ENCODE measurements at places on chromosomes 16 and 17.

GRCh38 chr17:40937384-40937819, at the start of gene KRT23:
Gene KRT23, minus strand, starts transcription at chr17:40937646. Its CDS starts 1,043 bp downstream, at chr17:40936603.
- no peak for DNase-seq

DNA sequence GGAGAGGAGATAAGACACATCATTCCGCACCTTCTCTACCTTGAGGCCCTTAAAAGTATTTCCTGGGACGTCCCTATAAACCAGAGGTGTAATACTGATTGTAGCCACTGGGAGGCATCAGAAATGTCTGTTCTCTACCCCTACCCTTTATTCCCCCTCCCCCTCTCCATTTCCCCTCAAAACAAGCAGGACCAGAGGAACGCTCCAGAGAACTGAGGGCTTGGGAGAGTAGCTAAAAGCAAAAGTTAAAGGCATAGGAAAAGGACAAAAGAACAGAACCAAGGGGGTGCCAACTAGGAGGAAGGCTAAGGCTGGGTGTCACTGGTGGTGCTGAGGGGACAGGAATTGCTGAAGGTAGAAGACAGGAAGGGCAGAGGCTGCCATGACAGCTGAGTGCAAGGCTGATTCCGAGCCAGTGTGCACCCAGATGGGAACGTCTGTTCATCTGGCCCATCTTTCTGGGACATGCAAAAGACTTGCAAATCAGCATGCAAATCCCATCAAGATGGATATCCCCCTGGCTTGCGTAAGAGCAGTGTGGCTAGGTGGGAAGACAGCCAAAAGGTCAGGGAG, 6.7 kb downstream of the CAMTA2 start:
- DNase-seq = no peak

GRCh38 chr16:50651835-50652438, 29.2 kb downstream of the SNX20 start:
- DNase-seq = no peak

GRCh38 chr16:29961479-29962343, at the start of gene TMEM219:
Gene TMEM219, plus strand, starts transcription at chr16:29962079. Its CDS starts 1,065 bp downstream, at chr16:29963144.
- DNase-seq = peak; percentile 84

DNA sequence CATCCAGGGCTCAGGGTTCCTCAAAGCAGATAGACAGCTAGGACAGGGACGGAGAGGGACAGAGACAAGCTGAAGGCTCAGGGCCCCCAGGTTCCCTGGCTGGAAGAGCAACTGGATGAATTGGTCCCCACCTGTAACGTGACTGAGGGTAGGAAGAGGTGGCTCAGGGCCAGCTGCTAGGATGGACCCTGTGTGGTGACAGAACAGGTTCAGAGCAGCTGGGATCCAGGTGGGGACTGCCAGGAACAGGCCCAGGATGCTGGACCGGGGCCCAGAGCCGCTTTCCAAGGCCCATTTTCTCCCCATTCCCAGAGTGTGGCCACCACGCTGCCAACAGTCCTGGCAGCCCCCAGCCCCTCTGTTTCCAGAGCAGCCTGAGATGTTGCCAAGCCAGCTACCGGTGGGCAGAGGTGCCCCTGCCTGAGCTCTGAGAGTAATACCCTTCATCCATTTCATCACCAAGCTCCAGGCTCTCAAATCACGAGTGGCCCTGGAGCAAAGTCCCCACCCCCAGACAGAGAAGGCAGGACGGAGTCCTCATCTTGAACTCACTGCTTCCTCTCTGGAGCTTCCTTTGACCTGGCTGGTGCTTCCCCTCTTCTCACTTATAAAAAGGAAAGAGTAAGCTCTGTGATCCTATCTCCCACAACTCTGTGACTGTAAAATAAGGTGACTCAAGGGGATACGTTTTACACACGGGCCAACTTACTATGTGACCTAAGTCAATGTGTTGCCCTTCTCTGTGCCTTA, 79.6 kb downstream of the TMEM132E start:
- no peak for DNase-seq

DNA sequence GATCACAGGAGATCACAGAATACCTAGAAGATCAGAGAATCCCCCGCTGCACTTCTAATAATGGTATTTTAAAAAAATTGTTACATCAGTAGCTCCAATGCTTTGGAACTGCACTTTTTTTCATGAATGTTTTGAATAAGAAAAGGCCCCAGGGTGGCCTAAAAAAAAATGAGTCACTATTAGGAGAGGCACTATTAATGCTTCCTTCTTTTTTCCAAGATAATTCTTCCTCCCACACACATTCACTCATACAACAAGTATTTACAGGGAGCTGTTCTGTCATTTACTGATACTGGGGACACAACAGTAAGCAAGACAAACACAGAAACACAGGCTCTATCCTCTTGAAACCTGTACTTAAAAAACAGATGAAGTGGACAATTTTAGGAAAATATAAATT, 675 bp upstream of the PDZD9 start:
- DNase-seq = no peak

DNA sequence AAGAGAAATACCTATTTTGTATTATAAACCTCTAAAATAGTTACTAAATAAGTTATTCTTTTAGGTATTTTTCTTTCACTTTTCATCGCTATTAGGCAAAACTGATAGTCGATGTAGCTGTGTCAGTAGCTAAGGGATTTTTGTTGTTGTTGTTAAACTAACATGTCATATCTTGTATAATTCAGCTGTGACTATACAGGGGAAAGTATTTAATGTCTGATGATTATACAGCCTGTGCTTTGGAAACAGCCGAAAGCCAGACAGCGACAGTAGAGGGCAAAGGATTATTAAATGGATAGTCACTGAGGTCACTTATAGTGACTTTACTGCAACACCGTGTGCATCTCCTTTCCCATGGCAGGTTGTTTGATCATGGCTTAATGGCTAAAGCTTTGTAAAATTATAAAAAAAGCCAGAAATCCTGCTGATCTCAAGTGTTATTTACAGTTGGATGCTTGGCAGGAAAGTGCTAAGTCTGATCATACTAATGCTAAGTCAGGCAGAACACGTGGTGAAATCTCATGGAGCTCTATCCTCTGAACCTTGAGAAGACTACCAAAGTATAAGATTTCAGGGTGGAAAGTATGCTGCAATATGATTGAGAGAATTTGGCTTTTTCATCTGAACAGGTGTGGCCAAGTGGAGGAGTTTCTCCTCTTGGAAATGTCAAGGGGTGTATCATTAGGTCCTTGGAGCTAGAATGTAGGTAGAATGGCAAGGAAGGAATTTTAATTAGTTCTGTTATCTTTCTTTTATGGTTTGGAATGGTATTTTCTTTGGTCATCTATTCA, 88.4 kb downstream of the FTO start:
- no peak for DNase-seq

- no peak for DNase-seq
Observed at GRCh38 chr16:81765111-81765919, 13.8 kb upstream of the PLCG2 start.

- DNase-seq = no peak
Observed at GRCh38 chr17:73240561-73240960, 21.1 kb downstream of the CPSF4L start.

DNA sequence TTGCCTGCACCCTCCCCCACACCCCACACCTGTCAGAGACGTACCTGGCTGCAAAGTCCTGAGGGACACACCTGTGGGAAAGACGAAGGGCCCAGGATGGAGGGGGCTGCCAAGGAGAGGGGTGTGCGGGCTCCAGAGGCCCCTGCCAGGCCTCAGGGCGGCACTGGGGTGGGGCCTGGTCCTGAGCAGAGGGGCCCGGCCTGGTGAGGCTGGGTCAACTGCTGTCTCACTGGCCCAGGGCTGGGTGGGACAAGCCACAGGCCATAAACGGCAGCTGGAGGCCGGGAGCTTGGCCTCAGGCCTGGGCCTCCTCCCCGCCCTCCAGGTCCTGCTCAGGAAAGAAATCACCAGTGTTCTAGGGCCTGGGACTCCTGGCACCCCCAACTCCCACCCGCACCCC, 510 bp downstream of the TPSG1 start:
- no peak for DNase-seq

DNA sequence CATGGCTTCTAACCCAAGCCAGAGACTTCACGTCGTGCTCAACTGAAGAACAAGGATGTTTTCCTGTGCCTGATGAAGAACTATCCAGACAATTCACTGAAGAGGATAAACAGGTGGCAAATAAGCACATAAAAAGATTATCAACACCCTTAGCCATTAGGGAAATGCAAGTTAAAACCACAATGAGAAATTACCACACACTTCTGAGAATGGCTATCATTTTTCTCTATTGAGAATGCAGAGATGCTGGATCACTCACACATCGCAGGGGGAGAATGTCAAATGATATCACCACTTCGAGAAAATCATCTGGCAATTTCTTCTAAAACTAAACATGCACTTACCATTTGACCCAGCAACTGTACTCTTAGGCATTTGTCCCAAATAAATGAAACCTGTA, 162.8 kb downstream of the IRX3 start:
- DNase-seq = no peak

DNA sequence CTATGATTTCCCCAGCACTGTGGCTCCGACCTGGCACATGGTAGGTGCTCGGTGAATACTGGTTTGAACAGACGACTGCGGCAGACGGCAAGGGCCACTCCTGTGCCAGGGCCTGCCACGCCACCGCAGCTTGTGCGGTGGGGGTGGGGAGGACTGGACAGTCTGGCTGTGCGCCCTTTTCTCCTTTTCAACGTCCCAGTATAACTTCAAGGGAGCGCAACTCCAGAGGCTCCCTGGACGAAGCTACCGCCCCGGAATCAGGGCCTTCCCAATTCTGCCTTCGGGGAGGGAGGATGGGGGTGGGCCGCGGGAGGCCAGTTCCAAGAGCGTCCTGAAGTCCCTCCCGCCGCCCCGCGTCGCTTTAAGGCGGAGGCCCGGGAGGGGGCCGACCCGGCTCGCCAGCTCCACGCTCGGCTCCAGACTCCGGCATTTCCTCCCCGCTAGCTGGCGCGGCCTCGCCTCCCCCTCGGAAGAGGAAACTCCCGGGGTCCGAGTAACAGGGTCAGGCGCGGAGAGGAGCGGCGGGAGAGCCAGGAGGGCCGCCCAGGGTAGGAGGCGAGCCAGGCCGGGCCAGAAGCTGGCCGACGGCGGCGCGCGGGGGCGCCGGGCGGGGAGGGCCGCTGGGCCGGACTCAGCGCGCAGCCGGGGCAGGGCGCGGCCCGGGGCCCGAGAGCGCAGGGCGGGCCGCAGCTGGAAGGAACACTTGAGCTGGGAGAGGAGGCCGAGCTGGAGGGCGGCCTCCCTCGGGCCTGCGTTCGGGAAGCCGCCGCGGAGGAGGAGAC, at the start of gene ITPRIPL2:
TSS of gene ITPRIPL2 (plus strand) at position 388 of the 782 bp plus-strand sequence. CDS start 498 bp downstream, outside the sequence.
- DNase-seq = no peak

DNA sequence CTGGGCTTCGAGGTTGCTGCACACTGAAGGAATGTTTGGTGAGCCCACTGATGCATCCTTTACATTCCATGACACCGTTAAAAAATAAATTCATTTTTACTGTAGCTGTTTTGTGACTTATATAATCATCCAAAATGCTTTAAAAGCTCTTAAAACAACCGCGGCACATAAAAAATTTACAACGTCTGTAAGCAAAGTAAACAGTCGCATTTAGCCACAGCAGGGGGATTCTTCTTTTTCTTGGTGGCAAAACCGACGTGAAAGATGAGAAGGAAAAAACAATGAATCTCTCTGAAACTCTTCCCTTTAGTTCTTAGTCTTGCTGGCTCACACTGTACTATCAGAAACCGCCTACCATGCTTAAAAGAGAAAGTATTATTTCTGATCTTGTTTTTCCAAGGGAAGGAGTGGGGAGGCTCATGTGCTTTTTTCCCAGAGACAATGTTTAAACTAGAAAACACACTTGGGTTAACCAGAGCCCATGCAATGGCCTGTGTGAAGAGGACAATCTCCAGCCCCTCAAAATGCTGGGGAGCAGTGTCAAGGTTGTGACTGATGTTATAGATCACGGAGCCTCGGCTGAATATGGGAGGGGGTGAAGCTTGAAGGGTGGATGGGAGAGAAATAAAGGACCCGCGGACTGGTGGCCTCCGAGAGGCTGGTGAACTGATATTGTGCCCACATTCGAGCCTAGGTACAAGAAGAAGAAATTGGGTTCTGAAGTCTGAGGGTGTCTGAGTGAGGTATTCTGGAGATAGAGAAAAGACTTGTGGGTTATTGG, 91.1 kb downstream of the IRF8 start:
- no peak for DNase-seq

DNA sequence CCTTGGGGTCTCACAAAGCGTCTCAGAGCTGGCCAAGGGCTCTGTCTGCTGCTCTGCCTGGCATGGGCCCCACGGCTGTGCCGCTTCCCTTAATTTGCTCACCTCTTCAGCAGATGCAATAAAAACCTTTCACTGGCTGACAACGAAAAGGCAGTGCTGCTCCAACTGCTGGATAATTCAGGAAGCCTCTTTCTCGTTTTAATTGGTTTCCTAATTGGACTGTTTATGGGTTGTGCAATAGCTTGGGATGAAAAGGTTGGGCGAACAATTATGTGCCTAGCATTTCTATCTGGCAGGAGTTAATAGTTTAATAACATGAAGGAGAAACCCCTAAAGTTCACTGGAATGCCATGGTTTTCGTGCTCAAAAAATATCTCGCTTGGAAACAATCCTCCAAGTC, 234.1 kb upstream of the IRX5 start:
- no peak for DNase-seq

DNA sequence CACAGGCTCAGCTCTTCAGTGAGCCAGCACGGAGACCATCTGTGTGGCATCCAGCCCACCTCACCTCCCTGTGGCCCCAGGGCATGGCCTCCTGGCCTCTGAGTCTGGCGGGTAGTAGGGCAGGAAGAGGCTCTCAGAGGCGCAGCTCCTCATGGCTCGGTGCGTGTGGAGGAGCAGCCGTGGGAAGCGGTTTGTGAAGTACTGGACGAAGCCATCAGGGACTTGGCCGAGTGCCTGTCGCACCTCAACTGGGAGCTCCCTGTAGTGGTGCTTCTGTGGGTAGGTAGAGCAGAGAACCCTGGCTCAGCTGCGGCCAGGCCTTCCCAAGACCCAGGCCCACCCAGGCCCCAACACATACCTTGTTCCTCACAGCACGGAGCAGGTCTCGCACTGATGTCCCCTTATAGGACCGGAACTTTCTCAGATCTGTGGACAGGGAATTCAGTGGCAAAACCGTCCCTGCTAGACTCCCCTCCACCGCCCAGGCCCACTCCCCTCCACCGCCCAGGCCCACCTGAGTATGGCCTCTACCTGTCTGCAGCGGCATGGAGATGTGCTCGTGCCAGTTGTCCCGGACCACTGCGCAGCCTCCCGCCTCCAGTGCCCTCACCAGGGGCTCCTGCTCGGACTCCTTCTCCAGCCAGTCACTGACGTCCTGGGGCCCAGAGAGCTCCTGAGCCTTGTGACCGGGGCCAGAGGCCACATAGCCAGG, 12.2 kb downstream of the PLK1 start:
- DNase-seq = no peak

DNA sequence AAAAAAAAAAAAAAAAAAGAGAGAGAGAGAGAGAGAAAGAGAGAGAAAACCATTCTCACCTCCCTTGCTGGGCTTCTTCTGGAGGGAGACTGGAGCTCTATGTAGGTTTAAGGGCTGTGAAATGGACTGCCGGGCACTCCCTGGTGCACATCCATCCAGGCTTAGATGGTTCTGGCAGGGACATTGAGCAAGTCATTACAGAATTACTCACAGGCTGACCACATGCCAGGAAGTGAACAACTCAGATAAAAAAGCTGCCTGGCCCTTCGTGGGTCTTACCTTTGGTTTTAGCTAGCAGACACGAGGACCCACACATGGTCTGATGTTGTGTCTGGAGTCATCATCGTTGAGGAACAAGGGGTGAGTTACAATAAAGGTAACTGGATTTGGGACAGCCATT, 847.4 kb upstream of the EEF2KMT start:
- no peak for DNase-seq
